Activated T-cell treated with anti-CD3 and anti-CD28 coated beads, Interleukin-2, amount 50 U/mL, for 24 hours (primary cell): ENCODE measurements at places on chromosomes 6 and 20.

- no peak for DNase-seq
Observed at GRCh38 chr6:100915876-100916275, 34.7 kb upstream of the ASCC3 start.

DNA sequence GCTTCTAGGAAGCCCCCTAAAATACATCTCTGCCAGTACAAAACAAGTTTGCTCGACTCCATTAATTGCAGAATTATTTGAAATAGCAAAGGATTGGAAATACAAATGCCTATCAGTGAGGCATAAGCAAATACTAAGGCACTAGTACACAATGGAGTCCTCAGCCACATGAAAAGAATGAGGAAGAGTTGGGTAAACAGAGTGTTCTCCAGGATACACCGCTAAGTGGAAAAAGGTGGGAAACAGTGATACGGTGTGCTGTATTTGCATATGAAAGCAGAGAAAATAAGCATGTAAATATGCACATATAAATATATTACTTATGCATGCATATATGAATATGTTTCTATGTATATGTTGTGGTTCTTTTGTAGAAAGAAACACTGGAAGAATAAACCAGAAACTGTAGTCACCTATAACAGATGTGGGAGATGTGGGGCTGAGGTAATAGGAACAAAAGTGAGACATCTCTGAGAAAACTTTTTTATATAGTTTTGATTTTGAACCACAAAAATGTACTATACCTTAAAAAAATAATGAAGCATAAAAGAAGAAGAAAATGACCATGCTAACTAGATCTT lies 143.4 kb upstream of the MYLIP start:
- DNase-seq, result no peak

DNA sequence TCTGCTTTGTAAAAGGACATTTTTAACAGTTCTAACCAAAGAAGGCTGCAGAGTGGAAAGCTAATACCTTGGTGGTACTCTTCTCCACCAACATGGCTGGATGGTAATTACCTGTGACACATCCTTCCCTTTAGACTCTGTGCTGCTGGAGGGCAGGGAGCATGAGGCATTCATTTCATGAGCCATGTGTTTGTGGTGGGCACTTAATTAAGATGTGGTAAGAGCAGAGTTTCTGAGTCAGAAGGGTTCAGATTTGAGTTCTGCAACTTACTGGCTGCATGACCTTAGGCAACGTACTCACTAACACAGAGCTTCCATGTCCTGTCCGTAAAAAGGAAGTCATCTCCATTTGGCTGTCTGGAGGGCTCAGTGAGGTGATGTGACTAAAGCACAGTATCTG lies 9.1 kb upstream of the ZNF133 start:
- no peak for DNase-seq

- DNase-seq, result no peak
Observed at GRCh38 chr20:10511170-10511508, 76.0 kb downstream of the SLX4IP start.

DNA sequence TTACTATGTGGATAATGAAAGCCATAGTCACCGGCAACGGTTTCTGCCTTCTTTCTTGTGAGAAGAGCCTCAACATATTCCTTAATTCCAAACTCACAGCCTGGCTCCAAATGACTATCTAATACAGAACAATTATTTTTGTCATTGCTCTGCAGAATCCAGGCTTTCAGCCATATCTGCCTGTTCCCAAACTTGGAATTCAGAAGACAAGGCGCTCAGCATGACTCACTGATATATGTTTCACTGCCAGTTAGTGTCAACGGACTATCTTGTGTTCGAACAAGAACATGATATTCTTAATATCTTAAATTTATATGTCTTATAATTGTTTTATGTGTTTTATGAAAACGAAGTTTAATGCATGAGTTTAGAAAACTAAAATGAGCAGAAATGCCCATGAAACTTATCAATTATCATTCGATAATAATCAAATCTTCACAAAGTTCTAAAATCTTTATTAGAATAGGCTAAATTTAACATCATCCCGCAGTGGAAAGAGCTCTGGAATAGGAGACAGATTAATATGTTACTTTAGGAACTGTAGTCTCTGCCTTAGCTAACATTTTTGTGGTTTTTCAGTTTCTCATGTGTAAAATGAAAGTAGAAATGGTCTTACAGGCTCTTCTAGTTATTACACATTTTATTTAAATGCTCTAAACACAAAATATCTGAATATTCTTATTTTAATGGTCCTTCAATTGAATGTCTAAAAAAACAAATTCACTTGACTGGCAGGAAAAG lies 669.3 kb upstream of the GJE1 start:
- no peak for DNase-seq

GRCh38 chr6:167770291-167770955 lies 56.3 kb upstream of the AFDN start:
- no peak for DNase-seq

DNA sequence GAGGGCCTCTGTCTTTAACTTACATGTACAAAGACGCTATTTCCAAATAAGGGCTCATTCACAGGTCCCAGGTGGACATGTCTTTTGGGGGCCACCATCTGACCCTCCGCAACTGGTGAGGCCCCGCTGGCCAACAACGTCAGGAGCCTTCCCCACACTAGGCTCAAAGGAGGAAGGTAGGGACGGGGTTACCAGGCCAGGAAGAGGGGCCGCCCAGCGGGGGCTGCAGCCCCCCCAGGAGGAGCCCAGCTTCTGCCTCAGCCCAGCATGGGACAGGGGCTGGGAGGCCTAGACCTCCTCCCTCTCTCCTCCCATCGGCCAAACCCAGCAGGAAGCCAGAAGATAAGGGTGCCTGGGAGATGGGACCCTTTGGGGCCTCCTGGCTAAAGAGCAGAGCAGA lies 142.7 kb downstream of the TAF4 start:
- no peak for DNase-seq
